Stomach (tissue), 19 donors: ENCODE measurements at places on chromosomes 7 and 10.

DNA sequence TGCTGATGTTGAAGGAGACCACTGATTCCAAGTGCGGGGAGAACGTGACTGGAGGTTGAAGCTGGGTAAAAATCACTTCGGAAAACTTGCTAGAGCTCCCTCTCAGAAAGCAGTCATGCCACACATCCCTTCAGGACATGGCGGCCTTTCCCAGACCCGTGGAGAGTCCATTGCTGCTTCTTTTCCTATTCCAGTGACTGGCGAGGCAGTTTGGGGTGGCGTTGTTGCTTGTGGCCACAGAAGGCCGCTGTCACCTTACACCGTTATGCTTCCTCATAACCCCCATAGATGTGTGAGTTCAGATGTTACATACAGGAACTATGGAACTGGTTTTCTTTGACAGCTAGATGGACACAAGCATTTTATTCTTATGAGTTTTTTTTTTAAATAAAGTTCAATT, 235.6 kb upstream of the POM121L12 start:
- no peak for DNase-seq

DNA sequence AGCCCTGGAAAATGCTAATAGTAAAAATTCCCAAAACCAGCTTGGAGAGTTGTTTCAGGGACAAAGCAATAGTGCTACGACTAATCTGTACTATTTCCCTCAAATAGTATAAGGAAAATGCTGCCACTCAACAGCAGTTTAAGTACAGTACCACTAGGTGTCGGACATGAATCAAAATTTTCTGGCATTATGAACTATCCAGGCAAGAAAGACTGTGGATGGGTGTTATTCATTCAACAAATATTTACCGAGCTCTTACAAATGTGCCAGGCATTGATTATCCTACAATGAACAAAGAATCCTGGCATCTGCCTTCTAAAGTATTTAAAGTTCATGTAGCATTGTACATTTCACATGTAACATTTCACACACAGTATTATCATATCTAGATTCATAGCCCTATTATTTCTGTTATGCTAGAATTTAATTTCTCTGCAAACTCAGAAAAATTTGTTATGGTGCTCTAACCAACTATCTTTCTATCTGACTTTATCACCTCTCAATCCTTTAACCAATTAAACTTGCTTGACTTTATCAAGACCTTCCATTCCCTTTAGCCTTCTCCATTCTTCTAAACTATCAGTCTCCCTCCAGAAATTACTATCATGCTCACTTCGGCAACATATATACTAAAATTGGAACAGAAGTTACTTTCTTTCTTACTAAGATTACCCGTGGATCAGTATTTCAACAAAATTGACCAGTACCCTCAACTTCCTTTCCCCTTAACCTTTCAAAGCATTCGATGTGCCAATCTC, 80.6 kb downstream of the ARHGAP21 start:
- DNase-seq, result peak; percentile 87

- no peak for DNase-seq
Observed at GRCh38 chr7:33753881-33754525, 151.3 kb upstream of the BMPER start.

- no peak for DNase-seq
Observed at GRCh38 chr10:35705671-35706070, 63.6 kb upstream of the FZD8 start.

GRCh38 chr10:114773197-114773532, 48.4 kb upstream of the FHIP2A start:
- no peak for DNase-seq

DNA sequence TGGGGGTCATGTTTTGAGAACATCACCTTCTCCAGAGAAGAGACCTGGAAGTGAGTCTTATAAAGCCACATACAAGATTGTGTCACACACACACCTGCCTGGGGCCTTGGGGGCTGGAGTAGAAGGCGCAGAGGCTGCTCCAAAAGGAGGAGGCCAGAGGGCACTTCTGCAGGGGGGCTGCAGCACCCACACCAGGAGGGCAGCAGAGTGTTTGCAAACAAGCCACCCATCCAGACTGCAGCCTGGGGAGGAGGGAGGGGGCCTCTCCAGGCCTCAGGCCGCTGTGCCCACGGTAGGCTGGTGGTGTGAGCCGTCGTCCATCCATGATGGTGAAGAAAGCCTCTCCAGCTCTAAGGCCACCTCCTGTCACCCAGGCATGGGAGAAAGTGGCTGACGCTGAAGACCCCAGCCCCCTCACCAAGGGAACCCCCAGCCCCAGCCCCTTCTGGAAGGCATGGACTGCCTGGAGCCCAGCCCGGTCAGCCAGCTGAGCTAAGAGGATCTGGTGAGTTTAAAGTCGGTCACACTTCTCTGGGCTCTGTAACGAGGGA, 77.5 kb downstream of the FOXL3 start:
- DNase-seq, result no peak

GRCh38 chr7:37342688-37343471, 105.8 kb downstream of the ELMO1 start:
- peak; percentile 53 for DNase-seq

- peak; percentile 19 for DNase-seq
Observed at GRCh38 chr10:86289577-86289868, 77.1 kb downstream of the GRID1 start.

DNA sequence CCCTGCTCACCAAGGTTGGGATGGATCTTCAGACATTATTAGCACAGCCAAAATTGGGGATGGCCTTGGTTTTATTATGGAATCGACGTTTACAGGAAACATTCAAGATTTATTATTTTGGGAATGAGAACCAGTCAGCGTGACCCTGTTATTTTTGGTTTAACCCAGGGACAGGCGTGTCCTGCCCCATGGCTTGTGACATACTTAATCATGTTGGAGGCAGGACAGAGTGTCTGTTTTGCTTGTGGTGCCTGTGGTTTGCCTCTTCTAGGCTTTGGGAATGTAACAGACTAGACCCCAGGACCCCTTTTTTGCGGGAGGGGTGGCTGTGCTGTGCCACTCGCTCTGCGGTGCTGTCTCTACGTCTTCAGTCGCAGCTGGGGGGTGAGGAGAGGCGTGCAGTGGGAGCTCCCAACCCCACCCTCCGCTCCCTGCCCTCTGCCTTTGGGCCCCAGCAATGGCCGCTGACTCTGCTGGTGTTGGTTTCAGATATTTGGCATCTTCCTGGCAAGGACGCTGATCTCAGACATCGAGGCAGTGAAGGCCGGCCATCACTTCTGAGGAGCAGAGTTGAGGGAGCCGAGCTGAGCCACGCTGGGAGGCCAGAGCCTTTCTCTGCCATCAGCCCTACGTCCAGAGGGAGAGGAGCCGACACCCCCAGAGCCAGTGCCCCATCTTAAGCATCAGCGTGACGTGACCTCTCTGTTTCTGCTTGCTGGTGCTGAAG, 20.1 kb upstream of the SH2D4B start:
- DNase-seq, result no peak

GRCh38 chr10:52129410-52130178, 184.5 kb upstream of the DKK1 start:
- no peak for DNase-seq
